Activated CD4-positive, alpha-beta memory T cell treated with anti-CD3 and anti-CD28 coated beads for 36 hours (primary cell): ENCODE measurements at places on chromosomes 1 and 21. TPM values are rescaled to one million over a fixed set of nuclear protein-coding genes. Genes with fewer than 3 reads are reported as not detected.

Gene GBP6
- 0.81 TPM for total RNA-seq

Gene ASB17
- not detected for total RNA-seq

Gene OPRD1
- total RNA-seq: not detected

Gene TBX15
- not detected for total RNA-seq

Gene CNR2
- not detected for total RNA-seq

Gene PM20D1
- total RNA-seq: 0.29 TPM

Gene GRHL3
- not detected for total RNA-seq

Gene AK2
- total RNA-seq: 325 TPM

Gene AMPD2
- total RNA-seq: 79.1 TPM

Gene PLA2G2A
- total RNA-seq: not detected
